Stimulated activated CD4-positive, alpha-beta T cell treated with anti-CD3 and anti-CD28 coated beads, TNF-alpha, amount 100 ng/mL, for 24 hours (primary cell): ENCODE measurements at places on chromosomes 2 and 18.

DNA sequence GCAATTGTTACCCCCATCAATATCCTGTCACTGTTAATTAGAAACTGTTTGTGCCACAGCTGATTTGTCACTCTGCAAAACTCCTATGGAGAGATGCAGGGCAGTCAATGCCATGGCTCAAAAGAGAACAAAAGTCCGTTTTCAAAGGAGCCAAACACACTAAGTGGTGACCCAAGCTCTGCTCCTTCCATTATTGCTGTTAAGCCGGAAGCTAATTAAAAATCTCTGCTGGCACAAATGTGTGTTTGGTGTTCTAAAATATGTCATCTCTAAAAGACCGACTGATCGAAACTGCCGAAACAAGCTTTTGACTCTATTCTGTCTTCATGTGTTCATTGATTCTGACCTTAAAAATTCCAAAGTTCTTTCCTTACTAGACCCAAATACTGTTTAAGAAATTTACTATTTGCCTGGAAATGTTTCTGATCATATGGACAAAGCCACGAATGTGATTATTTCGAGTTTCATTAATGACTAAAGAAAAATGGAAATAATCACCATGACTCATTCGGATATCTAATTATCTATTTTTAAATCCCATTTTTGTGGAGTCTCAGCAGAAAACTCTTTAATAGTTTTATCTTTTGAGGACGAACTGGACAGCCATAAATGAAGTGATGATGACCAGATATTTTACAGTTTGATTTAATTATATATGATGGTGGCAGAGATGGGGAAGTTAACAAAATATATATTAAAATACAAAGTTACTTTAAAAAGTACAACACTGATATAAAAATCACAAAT is 287.6 kb downstream of the SOCS6 start:
- DNase-seq = no peak

DNA sequence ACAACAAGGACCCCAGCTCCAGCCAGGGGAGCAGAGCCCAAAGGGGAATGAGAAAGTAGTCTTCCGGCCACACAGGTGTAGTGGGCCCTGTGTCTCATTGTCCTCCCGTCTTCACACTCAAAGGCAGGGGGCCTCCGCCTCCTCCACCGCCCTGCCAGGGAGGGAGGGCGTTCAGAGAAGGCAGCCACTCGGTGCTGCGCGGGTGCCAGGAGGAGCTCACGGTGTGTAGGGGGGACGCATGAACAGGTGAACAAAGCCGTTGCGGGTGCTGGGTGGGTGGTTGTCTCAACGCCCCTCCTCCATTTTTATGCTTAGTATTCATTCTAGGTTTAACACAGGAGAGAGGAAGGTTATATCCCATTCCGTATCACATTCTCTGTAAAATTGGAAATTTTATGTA is 36.7 kb downstream of the SH3BP4 start:
- no peak for DNase-seq

- DNase-seq = no peak
Observed at GRCh38 chr2:69693775-69694450, 48.0 kb upstream of the ANXA4 start.

DNA sequence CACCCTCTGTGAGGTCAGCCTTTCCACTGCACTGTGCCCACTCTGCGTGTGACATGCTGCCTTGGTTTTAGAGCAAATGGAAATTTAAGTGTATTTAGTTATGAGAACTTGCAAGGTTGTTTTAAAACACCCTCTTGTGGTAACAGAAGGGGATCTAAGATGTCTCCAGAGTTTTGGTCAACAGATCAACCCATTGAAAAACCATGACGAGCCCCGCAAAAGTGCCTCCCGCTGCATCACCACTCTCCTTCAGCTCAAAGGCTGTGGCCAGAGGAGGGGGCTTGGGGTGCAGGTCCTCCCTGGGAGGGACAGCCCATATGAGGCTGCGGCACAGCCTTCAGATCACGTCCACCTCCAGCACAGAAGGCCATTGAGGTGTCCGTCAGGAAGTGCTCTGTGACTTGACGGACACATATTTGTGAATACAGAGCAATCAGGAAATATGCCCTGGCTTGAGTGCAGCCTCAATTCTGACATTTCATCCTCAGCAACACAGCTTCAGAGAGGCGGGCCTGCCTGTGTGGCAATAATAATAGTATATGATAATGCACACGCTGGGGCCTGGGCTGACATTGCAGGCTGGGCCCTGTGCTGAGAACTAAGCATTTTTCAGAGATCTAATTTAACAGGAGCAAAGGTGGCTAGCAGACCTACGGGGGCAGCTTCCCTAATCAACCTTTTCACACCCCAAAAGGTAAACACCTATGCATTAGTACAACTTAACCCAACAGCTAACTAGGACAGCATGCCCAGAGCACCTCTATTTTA is 213.9 kb downstream of the ANAPC1 start:
- no peak for DNase-seq

- DNase-seq = no peak
Observed at GRCh38 chr2:187194049-187194448, 254.0 kb downstream of the CALCRL start.

DNA sequence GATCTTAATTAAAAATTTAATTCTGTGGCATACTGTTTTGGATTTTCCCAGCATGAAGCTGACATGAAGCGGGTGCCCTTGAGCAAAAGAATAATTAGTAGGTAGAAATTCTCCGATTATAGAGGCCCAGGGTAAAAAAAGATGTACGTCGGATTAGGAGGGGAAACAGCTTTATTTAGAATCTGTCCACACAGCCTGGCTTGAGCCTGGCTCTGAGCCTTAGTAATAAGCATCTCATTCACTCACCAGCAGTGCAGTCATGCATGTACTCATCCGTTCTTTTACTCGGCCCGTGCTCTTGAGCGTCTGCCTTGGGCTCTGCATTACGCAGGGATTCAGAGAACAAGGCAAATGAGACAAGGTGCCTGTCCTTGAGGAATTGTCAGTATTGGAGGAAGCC is 219.3 kb downstream of the AGAP1 start:
- DNase-seq = no peak

DNA sequence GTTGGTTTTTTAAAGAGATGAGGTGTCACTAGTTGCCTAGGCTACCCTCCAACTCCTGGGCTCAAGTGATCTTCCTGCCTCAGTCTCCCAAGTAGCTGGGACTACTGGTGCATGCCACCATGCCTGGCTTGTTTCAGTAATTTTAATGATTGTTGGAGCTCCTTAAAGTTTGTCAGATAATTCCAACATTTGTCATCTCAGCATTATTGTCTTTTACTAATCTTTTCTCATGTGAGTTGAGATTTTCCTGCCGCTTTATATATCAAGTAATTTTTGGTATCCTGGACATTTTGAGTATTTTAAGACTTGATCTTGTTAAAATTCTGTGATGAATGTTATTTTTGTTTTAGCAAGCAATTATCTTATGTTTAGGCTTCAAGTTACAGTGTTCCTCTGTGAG is 108.6 kb downstream of the OTX1 start:
- no peak for DNase-seq

GRCh38 chr2:118577202-118577601 is 270.2 kb downstream of the EN1 start:
- DNase-seq = no peak

GRCh38 chr2:49979421-49979820 is 825.1 kb upstream of the FSHR start:
- DNase-seq = no peak

DNA sequence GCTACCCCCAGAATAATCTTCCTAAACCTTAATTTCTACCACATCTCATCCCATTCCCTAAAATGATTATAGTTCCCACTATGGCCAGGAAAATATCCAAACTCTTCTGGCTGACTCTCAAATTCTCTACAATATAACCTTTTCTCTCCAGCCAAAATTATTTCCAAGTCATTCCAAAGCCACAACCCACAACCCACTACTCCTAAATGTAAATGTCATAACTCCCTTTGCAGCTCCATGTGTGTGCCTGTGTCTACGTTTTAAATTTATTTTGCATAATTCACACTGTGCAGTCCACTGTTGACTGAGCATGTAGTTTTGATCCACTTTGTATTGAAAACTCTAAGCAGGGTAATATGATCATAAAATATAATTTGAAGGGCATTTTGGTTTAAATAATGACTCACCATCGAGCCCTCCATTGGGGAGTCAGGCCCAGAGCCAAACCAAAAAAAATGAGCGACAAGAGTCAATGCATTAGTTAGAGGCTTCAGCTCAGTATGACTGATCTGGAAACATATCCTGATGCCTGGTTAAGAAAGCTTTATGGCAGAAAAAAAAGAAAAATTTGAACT is 171.0 kb downstream of the AFF3 start:
- DNase-seq = no peak

DNA sequence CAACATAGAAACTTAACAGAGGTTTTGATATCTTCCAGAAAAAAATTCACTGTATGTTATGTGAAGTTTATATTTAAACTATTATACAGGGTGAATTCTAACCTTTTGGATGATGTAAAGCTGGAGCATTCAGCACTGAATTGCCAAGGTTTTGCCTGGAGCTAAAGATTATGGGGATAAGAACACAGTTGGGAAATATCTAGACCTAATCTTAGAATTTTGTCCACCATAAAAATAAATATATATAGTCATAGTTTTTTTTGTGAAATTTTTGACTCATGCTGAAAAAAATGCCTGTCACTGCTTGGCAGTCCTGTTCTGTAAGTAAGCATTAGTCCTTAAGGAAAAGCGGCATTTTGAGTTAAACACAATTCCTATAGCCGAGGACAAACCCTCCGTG is 339.3 kb upstream of the TMEFF2 start:
- DNase-seq = no peak

DNA sequence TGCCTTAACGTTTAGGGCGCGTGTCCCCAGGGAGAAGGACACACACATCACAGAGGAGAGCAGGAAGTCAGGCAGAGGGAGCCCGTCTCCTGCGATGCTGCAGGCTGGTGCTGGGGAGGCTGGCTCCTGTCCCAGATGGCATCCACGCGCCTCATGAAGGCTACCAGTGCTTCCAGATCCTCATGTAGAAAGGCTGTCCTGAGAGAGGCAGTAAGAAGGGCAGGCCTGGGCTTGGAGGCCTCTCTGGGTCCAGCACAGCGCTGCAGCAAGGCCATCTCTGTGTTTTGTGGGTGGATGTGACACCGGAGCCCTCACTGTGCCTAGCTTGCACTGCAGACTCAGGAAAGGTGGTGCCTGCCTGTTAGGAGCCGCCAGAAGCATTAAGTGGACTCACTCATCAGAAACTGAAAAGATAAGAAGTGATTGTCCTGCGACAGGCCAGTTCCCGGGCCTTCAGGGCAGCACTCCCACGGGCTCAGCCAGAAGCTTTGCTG is 62.7 kb downstream of the FAM168B start:
- no peak for DNase-seq

GRCh38 chr18:36047521-36047920 is 19.8 kb downstream of the RPRD1A start:
- DNase-seq = no peak

DNA sequence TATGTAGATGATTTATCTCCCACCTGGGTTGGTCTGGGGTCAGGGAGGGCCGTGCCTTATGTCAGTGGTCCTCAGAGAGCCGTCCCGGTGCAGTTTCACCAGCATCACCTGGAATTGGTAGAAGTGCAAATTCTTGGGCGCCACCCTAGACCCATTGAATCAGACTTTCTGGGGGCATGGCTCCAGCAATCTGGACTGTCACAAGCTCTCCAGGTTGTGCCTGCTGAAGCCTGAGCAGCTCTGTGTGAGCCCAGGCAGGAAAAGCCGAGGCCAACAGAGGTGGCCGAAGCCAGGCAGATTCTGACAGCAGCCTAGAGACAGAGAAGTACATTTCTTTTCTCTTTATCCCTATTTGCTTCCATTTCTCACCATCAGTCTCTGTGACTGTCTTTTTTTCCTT is 98.4 kb upstream of the SEC11C start:
- DNase-seq = no peak

DNA sequence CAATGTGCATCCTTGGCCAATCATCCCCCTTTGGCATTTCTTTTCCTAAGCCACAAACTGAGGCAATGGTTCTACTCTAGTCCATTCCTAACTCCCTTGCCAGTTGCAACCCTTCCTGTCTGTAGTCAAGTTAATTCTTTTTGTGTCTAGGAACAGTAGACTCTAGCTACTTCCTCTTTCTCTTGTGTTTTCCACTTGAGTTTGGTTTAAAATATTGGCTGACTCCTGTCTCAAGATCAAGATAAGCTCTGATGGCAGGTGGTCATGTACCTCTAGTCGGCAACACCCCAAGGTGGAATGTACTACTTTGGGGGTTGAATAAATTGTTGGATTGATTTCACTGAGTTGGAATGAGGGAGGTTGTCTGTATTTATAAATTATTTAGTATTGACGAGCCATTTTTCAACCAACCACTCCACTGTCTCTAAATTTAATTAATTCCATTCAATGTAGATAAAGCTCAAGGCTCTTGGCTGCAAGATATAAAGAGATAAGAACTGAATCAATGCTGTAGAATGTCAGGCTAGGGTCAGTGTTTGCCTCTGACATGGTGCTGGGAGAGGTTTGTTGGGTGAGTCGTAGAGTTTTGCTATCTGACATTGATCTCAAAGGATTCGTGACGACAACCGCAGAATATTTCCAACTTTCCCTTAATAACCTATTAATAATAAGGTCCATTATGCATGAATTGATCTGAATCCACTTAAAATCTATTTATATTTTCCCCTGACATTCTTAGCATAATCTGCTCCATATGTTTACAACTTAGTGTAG is 188.7 kb upstream of the APCDD1 start:
- no peak for DNase-seq

DNA sequence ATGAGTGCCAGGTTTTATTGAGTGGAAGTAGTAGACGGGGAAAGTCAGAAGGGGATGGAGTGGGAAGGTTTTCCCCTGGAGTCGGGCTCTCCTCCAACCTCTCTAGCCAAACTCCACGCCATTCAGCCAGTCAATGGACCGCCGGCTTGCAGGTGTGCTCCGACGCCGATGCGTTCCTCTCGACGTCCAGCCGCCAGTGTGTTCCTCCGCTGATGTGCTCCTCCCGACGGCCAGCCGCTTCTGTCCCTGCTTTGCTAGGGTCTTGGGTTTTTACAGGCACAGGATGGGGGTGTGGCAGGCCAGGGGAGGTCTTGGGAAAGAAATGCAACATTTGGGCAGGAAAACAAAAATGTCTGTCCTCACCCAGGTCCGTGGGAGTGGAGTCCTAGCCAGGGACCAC is 94.3 kb upstream of the TEX51 start:
- DNase-seq = no peak

DNA sequence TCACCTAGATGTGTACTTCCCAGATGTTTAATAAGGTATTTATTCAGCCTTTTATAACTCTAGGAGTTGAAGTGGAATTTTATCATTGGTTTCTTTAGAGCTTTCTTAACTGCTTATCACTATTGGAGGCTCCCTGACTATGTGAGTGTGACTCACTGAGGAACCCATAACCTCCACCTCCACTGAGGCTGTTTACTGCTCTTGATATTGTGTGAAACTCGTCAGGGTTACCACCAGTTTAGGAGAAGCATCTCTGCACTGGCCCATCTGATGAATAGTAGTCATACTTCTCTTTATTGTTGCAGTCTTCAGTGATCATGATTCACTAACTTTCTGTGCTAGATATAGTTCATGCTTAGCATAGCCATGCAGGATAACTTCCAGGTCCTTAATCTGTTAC is 79.6 kb upstream of the UBXN4 start:
- no peak for DNase-seq

DNA sequence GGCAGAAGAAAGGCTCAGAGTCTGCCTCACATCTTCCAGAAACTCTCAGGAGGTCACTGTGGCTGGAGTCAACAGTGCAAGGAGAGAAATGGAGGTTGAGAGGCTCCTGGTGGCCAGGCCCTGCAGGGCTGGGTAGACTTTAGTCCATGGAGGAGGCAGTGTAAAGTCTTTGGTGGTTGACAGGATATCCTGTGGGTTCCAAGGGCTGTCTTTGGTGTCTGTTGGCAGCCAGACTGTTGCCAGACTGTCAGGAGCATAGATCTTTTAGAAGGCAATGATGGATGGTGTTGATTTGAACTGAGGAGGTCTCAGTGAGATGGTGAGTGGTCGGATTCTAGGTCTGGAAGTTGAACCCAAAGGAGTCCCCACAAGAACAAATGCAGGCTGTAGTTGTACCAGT is 45.0 kb upstream of the SKOR2 start:
- DNase-seq = no peak
